Omental fat pad (tissue), 4 donors: ENCODE measurements at places on chromosomes 12 and 14.
A peak's percentile ranks its signal among the peaks of the same experiment; 100 is the strongest.

GRCh38 chr12:39990122-39991101, 115.5 kb downstream of the SLC2A13 start:
- DNase-seq, result peak; percentile 65

DNA sequence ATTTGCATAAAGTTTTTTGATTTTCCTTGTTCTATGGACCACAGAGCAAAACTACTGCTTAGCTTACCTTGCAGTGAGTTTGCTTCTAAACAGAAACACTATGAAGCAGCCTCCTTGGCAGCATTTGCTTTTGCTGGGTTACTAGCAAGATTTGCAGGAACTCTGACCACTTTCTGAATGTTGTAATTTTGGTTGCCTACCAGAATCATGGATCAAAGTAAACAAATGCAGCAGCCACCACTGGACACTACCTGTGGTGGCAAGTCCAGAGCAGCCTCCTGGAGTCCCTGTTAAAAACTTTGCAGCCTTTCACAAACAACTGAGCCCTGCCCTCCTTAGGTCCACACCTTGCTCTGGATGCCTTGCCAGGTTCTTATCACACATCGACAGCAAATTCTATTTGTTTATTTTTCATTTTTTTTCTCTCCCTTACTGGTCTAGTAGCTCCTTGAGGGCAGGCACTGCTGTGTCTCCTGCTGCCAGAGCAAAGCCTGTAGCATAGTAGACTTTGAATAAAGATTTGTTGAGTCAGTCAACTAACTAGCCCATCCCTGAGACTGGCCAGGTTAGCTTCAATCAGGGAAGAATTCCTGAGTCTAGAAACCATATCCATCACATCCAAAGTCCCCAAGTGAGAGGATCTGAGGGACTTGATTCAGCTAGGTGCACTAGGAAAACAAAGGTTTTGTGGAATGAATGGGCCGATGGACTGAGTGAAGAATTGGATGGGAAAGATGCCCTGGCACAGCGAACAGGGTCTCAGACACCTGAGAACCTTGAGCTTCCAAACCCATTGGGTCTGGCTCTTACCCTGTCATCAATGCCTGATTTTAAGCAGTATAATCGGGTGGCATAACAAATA, 5.7 kb downstream of the TTC6 start:
- no peak for DNase-seq

GRCh38 chr14:51725061-51725460, 73.4 kb downstream of the FRMD6 start:
- no peak for DNase-seq

DNA sequence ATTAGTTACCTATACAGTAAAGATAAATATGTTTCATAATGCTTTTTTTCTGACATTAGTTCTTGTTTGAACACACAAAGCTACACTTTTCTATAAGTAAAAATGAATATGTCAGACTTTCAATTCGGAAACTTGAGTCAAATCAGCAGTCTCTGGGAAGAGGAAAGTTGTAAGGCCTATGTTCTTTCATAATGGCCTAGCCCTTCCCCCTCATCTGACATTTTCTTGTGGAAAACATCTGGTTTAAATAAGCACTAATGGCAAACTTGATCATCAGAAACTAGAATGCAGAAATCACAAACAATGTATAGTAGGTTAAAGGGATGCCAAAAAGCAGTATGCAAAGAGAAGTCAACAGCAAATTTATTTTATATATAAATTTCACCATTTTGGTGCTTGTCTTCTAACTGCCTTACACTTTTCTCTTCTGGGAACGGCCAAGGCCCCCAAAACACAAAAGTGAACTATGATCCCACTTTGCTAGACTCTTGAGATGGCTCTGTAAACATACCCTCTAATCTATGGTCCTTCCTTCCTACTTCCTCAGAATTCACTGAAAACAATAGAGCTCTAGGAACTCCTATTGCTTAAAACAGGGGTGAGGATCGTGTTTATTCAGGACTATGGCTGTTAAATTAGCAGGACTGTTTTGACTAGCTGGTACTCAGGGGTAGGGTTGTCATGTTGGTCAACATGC, 444.1 kb downstream of the RAD51B start:
- no peak for DNase-seq

DNA sequence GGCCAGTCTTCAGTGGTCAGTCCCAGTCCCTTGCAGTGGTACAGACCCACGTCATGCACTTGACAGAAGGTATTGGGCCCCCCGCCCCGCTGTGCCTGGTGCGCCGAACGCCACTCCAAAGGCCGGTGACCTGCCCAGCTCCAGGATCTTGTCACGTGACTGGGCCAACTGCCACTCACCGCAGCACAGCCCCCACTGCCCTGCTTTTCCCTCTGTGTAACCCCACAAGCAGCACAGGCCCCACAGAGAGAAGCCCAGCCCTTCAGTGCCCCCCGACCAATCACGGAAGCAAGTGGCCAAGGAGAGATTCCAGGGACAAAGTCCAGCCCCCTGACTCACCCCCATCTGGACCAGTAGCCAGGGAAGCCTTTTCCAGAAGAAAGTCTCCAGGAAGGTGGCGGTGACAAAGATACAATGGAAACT, 498 bp downstream of the GPR132 start:
- DNase-seq, result no peak

DNA sequence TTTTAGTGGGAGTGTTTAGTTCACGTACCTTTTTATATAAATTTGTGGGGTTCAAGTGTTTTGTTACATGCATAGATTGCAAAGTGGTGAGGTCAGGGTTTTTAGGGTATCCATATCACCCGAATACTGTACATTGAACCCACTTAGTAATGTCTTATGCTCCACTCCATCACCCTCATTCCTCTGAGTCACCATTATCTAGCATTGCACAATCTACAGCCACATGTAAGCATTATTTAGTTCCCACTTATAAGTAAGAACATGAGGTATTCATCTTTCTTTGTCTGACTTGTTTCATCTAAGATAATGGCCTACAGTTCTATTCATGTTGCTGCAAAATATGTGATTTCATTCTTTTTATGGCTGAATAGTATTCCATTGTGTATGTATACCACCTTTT, 583.7 kb upstream of the LRFN5 start:
- no peak for DNase-seq
